SIG-M5 (cell line): ENCODE measurements at places on chromosomes 11 and 22.

DNA sequence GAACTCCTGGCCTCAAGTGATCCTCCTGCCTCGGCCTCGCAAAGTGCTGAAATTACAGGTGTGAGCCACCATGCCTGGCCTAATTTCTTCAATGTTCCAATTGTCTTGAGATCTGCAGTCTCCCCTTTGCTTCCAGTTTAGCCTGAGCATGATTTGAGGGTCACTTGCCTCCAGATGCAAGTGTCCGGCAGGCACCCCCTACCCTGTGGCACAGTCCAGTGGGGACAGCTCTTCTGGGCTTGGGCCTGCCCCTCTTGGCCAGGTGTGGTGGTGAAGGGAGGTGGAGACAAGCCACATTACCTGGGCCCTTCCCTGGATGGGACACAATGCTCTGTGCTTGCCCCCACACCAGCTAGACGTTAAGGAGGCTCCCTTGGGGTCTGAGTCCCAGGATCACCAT is 21.3 kb upstream of the CACNG2 start:
- no peak for DNase-seq

GRCh38 chr11:132770829-132771530 is 761.3 kb downstream of the OPCML start:
- DNase-seq: no peak

- DNase-seq: no peak
Observed at GRCh38 chr11:125227151-125227550, 62.6 kb downstream of the PKNOX2 start.

DNA sequence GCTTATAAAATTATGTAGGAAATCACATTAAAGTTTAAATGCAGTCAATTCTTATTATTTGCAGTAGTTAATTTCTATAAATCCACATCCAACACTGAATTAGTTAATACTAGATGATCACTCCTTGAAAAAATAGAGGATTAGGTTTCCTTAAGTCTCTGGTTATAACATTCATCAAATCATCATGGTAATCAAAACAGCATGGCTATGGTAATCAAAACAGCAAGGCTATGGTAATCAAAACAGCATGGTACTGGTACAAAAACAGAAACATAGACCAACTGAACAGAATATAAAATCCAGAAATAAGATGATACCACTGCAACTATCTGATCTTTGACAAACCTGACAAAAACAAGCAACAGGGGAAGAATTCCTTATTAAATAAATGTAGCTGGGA is 814.6 kb upstream of the CCDC179 start:
- no peak for DNase-seq

DNA sequence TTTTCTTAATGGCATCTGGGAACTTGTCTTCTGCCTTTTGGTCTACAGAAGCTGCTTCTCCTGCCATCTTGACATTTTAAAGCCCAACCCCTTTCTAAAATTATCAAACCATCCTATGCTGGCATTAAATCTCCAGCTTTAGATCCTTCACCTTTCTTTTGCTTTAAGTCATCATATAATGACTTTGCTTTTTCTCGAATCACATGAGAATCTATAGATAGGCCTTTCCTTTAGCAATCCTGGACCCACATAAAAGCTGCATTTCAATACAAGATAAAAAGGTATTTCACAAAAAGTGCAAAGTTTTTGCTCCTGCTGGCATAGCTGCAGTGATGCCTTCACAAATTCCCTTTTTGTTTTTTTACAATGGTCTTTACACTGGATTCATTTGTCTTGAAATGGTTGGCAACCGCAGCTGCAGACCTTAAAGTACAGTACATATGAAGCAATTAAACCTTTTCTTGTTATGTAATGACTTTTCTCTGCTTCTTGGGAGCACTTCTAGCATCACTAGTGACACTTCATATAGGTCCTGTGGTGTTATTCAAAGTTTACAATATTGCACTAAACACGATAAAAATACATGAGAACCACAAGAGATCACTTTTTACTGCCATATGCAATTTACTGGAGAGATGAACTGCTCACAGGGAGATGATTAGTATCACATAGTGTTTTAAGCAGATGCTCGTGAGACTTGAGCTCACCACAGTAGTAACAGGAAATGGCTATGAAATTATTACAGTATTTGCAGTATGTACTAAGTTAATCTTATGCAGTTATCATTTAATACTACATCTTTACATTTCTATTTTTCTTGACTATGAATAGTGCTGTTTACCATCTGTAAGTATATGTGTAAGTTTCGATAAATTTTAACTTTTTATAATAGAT is 41.6 kb downstream of the ACER3 start:
- no peak for DNase-seq

DNA sequence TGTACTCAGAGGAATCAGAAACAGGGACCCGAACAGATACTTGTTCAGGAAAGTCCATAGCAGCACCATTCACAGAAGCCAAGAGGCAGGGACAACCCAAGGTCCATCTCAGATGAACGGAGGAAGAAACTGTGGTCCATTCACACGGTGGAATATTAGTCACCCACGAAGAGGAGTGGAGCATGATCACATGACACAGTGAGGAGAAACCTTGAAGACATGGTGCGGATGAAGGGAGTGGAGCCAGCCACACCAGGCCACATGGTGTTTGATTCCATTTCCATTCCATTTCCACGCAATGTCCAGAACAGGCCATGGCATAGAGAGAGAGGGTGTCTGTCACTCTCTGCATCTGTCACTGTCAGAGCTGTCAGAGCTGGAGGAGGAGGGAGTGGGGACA is 30.7 kb downstream of the NADSYN1 start:
- DNase-seq: no peak

DNA sequence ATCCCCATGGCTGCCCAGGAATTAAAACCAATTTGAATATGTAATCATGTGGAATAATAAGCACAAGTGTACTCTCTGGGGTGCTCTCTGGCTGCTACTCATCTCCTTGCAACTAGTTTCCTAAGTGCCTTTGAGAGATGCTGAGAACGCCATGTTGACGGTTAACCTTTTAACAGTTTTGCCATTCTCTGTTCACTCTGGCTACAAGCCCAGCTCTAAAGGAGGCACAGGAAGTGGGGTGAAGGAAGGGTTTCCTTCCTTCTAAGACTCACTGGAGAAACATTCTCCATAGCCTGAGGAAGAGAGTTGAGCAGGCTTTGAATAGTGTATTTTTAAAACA is 122.0 kb upstream of the ZC3H12C start:
- no peak for DNase-seq

DNA sequence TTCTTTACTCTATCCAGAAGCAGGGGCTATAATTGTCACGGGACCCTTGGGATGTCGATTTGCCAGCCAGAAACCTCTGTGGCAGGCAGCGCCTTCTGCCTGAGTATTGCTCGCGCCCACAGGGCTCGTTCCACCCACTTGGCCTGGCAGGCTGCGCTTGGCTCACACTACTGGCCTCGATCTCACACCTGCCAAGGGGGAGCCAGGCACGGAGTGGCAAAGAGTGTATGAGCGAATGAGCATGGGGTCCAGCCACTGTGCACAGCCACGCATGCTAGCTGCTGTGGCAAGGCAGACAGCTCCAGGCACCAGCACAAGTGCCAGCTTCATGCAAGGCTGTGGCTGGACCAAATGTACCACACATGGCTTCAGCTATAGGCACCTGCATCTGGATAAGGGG is 599.8 kb downstream of the DLG2 start:
- no peak for DNase-seq

- no peak for DNase-seq
Observed at GRCh38 chr11:110513846-110514437, 84.2 kb downstream of the FDX1 start.

DNA sequence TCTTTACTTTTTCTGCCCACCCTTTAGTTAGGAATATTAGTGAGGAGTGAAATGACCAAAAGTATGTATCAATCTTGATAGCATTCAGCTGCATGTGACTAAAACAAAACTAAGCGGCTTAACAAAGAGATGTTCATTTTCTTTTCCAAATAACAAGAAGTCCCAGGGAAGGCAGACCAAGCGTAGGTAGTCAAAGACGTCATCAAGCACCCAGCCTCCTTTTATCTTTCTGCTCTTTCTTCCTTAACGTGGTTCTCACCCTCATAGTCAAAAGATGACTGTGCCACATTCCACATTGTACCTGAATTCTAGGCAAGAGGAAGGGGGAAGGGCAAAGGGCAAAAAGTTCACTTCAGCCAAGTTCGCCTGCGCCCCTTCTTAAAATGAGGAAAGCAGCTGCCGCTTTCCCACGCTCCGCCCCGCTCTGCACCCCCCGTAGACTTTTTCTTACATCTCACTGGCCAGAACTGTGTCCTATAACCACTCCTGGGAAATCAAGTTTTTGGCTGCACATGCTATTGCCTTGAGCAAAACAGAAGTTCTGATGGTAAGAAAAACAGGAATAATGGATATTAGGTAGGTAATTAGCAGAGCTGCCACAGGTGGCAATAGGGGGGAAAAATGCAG is 14.6 kb upstream of the PGM2L1 start:
- DNase-seq: no peak

DNA sequence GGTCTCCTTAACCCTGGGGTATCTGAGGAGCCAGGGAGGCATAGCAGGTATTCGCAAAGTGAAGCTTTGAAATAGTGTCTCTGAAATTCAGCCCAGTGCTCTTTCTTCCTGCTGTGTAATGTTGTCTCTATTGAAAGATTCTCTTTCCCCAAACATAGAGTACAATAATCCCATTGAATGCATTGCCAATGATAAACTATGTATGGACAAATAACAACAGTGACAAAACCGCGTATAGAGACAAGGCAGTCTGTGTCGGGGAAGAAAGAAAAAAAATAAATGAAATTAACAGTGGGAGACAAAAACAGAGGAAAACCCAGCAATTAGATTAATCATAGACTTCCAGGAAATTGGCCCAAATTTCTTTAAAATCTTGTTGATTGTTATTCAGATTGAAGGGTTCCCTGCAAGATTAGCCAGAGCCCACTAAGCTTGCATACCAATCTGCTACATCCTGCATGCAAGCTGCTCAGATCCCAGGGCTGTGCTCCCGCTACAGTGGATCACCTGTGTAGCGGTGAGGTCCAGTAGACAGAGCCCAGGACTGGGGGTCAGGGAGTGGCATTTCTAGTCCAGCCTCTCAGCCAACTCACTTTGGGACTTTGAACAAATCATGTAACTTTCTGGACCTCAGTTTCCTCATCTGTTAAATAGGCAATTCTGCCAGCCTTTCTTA is 492.8 kb downstream of the INSC start:
- no peak for DNase-seq

- no peak for DNase-seq
Observed at GRCh38 chr11:78022397-78023396, at the start of gene KCTD14. KCTD14 (minus strand) TSS chr11:78023276; CDS start chr11:78023249, 27 bp downstream.

DNA sequence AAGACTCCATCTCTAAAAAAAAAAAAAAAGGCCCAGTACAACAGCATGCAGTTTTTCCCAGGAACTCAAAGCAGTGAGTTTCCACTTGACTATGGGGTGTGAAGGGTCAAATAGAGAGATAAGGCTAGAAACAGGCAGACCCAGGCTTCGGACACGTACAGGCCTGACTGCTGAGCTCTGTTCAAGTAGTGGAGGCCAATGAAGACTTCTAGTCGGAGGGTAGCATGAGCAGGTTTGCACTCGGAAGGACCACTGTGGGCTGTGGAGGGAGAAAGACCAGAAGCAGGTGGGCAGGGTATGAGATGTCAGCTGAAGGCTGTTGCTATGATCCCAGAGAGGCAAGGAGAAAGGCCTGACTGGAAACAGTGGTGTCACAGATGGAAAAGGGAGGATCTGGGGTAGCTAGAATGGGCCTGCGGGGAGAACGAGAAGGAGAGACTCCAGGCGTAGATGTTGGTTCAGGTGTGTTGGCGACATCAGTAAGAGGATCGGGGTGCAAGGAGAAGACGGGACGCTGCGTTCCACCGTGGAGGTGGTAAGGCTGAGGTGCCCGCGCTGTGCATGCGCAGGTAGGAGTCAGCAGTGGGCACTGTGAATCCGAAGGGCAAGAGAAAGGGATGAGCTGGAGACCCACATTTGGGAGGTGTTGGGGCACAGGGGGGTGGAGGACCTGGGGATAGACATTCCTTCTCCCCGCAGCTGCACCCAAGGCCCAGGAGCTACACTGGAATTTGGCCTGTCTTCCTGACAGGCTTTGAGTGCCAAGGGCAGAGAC is 49.4 kb upstream of the RAB1B start:
- DNase-seq: no peak

DNA sequence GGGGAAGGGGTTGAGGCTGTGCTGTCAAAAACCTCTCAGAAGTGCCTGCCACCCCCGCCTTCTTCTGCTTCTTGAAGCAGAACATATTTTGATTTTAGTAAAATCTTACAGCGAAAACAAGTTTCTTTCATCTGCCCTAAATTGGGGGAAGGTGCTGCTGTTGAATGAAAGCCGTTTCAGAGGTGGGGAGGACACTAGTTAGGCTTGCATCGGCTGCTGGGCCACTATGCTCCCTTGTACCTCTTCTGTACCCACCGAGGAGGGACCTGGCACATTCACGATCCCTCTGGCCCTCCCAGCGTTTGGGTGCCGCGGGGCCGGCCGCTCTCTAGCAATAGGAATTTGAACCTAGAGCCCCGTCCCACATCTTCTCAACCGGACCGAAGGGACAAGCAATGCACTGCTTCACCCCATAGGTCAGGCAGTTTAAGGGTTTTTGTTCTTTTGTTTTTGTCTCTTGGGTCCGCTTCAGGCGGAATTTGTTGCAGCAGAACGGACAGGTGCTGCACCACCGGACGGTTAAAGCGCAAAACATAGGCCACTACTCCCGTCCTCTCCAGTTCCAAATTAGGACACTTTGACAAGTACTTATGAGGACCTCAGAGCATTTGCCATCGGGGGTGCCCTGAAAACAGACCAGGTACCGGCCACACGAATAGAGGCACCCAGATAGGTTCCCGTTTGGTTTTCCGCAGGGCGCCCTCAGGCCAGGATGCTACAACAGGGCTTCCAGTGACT is 5.6 kb downstream of the SLC6A5 start:
- no peak for DNase-seq

- no peak for DNase-seq
Observed at GRCh38 chr11:112581747-112582146, 321.1 kb upstream of the PLET1 start.

DNA sequence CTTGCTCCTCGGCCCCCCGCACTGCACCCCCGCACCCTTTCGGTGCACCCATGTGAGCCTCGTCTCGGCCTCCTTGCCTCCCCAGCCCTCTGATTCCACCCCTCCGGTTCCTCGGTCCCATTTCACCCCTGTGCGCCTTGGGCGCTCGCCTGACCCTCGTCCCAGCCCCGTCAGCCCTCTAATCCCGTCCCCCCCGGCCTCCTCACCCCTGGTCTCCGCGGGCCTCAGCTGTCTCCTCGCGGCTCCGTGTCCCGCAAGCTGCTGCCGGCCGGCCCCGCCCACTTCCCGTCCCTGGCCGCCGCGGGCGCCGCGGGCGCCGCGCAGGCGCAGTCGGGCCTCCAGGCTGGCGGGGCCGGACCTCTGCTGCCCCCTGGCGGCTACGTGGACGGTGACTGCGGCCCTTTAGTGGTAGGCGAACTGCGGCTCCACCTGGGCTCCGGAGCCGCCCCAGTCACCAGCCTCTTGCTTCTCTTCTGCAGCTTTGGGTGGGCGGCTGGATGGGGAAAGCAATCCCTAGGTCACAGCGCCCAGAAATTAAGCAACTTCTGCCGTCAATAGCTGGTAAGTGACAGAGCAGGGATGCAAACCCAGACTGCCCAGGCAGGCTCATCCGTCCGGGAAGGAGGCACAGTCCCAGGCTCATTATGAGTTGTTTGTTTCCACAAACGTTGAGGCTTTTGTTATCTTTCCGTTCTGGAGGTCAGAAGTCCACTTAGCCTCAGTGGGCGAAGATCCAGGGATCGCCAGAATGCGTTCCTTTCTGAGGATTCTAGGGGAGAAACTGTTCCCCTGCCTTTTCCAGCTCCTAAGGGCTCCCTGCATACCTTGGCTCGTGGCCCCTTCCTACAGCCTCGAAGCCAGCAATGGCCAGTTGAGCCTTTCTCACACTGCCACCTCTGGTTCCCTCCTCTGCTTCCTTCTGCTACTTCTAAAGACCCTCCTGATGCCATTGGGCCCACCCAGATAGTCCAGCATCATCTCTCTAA is at the start of gene PPM1F:
Gene PPM1F (minus strand): TSS at position 263 of the 986 bp plus-strand sequence. CDS start 6,800 bp downstream, outside the sequence.
- no peak for DNase-seq

GRCh38 chr22:32731372-32731771 is 70.1 kb upstream of the TIMP3 start:
- DNase-seq: no peak
